ENCODE measurements at places on chromosomes 5 and 9.

- no peak for DNase-seq
These were observed 33.3 kb downstream of the TAS2R1 start for GRCh38 chr5:9596824-9597223.

GRCh38 chr5:154573011-154573410, 95.0 kb upstream of the HAND1 start:
- no peak for DNase-seq

DNA sequence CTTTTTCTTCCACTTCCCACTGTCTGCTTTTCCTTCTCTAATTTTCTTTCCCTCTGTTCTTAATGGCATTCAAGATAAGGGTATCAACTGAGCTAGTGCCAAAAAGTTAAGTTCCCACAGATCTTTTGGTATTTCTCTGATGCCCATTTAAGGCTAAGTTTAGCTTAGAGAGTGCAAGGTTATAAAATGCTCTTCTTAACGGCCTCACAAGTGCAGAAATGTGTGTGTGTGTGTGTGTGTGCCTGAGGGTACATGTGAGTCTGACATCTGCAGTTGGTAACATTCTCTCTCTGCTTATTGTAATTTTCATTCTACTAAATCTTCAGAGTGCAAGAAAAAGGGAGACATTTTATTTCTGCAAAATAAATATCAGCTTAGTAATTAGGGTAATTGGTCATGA, 24.2 kb downstream of the FBN2 start:
- no peak for DNase-seq

- no peak for DNase-seq
These were observed 64.1 kb upstream of the RAD23B start for GRCh38 chr9:107218829-107219485.

DNA sequence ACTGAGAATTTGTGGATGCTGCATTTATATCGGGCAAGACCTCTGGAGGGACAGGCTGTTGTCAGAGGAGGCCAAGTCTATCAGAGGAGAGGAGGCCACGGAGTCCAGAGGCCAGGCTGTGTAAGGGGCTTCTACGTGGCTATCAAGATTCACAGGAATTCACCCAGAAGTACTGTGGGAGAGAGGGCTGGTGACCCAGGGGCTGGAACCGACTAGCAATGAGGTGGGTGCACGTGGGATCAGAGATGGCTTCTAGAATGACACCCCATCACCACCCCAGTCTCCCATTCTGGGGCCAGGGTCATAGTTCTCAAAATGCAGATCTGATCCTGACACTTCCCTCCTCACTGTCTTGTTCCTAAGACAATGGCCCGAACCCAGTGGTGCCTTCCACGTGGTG, 61.2 kb upstream of the PHYKPL start:
- DNase-seq, result no peak

DNA sequence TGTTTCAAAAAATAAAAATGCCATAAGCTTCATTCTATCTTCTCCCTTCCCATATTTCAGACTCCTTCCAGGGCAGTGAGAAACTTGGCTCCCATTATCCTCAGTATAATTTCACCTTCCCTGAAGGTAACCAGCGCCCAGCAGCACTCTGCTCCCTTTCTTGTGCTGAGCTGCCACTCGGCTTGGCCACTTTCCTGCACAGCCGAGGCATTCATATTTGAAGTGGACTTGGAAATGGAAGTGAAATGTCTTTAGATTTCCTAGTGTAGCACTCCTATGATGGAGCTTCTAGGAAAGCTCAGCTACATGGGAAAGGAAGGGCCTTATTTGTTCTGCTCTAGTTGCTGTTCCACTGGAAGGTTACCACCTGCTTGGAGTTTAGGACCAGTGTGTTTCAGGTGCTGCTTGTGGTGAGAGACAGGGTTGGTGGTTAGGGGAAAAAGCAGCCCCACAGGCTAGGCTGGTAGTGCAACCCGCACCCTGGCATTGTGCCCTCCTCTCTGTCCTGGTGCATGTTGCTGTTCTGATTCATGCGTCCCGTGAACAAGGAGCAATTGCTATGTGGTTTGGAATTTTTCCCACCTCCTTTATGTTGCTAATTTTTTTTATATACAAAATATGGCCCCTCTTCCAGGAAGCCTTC, 53.8 kb downstream of the RAD23B start:
- no peak for DNase-seq

DNA sequence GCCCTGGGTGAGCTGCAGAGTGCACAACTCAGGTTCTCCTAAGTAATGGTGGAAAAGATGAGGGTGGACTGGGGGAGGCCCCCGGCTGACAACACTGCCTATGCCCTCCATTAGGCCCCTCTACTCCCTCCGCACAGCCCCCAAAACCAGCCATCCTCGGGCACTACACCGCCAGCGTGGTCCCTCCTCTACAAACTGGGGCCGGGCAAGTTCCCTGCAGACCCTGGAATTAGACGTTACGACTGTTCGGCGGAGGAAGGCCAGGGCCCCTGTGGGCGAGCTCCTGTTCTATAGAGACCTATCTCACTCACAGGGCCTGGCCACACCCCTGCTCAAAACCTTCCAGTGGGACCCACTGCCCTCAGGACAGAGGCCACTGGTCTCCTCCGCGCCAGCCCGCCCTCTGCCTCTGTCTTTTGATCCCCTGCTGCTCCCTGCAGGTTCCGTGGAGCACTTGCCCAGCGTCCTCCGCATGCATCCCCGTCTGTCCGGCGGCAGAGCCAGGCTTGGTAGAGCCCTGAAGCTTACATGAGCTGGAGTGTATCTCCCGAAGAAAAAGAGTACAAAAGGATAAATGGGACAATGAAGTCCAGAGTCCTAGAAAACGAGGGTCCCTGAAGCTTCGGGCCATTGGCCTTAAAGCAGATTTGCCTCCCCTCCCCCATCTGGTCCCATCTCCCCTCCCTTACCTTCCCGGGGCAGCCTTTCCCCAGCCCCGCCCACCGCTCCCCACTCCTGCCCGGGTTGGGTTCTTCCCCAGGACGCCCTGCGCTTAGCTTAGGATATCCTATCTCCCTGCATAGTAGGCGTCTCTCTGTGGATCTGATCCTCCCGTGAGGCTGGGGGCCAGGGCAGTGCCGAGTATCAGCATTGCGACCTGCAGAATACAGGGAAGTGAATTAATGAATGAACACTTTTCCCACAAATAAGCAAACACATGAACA, 71.3 kb downstream of the HRH2 start:
- DNase-seq, result no peak

DNA sequence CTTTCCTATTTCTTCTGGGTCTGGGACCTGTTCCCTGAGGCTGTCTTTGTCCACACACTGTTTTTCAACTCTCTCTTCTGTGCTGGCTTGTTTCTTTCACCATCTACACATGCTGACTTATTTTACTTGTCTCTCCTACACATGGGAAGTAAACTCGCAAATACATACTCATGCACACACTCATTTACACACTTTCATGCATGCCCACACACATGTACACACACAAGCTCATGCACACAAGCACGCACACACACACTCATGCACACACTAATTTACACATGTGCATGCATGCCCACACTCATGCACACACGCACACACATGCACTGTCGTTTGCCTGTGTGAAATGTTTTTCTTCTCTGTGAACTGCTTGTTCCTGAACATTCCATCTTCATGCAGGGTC, 169.0 kb downstream of the IRX2 start:
- no peak for DNase-seq

DNA sequence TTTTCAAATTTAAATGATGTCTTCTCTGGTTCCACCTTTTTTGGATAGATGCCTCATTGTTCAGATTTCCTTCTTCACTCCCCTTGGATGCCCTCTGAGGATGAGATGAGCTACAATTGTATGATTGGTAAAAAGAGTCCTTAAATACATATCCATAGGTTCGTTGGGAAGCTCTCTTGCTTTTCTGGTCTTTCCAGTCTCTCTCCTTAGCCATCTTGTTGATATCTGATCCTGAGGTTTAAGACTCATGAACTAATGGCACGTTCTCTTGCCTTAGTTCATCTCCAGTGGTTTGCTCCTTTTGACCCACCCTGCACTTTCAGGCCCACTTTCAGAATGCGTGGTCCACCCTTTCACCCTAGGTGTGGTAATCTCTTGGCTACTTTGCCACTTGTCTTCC, 33.2 kb upstream of the TUT7 start:
- no peak for DNase-seq

GRCh38 chr9:136644593-136645351, 17.9 kb upstream of the EGFL7 start:
- no peak for DNase-seq
